ENCODE measurements at places on chromosomes 13 and 19.
A peak's percentile ranks its signal among the peaks of the same experiment; 100 is the strongest.

- DNase-seq: no peak
Measured at GRCh38 chr19:50051964-50052363, 26.2 kb downstream of the ZNF473 start.

GRCh38 chr19:52646571-52647217 is 8.5 kb upstream of the ZNF83 start:
- no peak for DNase-seq

GRCh38 chr19:46975925-46976782 is 43.5 kb upstream of the NPAS1 start:
- no peak for DNase-seq

DNA sequence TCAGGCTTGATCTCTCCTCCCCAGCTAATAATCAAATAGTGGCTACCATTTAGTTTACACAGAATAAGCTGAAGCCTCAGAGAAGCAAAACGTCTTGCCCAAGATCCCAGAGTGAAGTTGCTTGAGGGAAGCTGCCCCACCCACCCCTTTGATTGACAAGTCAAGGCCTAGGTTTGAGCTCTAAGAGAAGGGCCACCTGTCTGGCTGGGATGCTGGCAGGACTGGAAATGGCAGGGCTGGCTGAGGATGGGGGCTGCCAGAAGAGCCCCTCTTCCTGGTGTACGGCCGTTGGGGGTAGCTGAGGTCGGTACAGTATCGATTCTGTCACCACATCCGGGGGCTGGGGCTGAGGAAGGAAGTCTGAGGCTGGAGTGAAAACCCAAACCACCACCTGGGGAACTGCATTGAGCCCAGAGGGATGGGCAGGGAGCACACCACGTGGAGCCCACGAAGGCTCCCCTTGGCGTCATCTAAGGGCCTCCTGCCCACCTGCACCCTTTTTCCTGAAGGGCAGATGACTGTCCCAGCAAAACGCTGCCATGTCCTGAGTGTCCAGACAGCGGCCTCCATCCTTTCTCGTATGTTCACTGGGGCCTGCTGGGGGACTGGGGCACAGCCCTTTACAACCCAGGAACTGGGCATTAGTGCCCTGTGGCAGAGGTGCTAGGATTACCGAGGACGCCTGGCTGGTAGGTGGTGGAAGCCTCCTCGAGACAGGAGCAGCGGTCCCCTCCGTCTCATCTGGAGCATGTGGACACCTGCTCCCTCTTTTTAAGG is 1.4 kb upstream of the PRKD2 start:
- DNase-seq: peak; percentile 67

GRCh38 chr13:91245288-91245687 is 102.2 kb upstream of the MIR17HG start:
- DNase-seq: no peak

DNA sequence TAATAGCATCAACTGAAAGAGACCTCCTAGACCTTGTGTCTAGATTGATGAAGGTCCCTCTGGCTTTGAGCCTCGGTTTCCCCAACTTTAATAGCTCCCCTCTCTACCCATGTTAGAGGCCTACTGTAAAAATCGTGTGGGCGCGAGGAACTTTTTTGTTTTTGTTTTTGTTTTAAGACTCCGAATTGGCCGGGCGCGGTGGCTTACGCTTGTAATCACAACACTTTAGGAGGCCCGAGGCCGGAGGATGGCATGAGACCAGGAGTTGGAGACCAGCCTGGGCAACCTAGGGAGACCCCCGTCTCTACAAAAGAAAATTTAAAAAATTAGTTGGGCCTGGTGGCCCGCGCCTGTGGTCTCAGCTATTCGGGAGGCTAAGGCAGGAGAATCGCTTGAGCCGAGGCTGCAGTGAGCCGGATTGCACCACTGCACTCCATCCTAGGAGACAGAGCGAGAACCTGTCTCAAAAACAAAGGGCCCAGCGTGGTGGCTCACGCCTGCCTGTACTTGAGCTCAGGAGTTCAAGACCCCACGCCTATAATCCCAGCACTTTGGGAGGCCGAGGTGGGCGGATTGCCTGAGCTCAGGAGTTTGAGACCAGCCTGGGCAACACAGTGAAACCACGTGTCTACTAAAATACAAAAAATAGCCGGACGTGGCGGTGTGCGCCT is 858 bp upstream of the PPP6R1 start:
- no peak for DNase-seq

GRCh38 chr19:45059258-45059965 is 16.9 kb downstream of the ZNF296 start:
- DNase-seq: peak; percentile 80

GRCh38 chr13:59863621-59864020 is 300.1 kb downstream of the DIAPH3 start:
- no peak for DNase-seq

GRCh38 chr13:77752512-77753069 is 55.1 kb downstream of the SLAIN1 start:
- no peak for DNase-seq

GRCh38 chr13:94033830-94034642 is 445.4 kb downstream of the DCT start:
- DNase-seq: no peak

DNA sequence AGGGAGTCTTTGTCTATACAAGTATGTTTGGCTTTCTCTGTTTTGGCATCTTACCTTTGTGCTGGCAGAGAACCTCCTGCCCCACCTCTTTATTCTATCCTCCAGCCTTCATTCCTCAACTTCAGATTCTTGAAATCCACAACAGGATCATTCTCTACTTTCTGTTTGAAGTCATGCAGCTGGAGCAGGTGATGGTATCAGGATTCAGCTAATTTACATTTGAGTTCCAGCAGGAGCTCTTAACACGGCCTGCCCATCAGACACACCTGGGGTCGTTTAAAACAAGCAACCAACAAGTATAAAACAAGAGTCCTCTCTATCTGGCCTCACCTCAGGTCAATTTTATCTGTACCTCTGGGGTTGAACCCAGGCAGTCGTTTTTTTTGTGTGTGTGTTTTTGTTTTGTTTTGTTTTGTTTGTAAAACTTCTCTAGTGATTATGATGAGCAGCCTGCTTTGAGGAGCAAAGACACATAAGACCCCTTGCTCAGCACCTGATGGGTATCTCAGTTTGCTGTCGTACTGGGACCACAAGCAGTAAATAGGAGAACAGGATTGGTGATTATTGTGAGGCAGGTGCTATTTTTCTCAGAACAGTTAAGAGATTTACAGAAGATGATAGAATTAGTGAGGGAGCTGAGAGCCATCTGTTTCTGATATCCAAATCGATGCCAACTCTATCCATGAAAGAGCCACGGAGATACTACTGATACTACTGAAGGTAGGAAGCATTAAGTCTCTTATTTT is 78.4 kb downstream of the GPC6 start:
- DNase-seq: no peak

DNA sequence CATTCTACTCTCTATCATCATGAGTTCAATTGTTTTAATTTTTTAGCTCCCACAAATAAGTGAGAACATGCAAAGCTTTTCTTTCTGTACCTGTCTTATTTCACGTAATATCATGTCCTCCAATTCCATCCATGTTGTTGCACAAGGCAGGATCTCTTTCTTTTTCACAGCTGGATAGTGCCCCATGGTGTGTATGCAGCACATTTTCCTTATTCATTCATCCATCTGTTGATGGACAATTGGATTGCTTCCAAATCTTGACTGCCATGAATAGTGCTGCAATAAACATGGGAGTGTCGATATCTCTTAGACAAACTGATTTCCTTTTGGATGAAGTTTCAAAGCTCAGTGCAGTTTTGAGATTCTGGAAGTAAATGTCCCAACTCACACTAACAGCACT is 326.9 kb downstream of the FGF9 start:
- no peak for DNase-seq

DNA sequence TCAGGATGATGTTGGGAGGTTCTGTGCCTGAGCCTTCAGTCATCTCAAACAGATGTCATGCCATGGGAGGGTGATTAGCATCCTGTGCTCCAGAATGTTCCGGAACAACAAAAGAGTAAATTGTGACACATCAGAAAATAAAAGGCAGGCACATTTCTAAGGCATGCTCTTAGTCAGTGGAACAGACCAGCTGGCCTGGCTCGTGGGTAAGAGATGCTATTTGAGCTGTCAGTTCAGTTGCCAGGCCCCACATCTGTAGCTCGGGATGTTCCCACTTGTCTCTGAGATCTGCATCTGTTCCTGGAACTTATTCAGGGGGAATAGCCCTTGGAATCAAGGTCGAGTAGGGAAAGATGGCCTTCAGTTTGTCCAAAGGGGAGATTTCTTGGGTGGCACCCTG is 26.0 kb downstream of the OLFM4 start:
- DNase-seq: no peak

DNA sequence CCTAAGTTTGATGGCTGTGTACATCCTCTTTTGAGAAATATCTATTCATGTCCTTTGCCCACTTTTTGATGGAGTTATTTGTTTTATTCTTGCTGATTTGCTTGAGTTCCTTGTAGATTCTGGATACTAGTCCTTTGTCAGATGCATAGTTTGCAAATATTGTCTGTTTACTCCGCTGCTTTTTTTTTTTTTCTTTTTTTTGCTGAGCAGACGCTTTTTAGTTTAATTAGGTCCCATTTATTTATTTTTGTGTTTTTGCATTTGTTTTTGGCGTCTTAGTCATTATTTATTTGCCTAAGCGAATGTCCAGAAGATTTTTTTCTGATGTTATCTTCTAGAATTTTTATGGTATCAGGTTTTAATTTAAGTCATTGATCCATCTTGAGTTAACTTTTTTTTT is 114.9 kb downstream of the GPC6 start:
- no peak for DNase-seq

- DNase-seq: no peak
Measured at GRCh38 chr13:46207828-46208227, 3.9 kb upstream of the LRRC63 start.

DNA sequence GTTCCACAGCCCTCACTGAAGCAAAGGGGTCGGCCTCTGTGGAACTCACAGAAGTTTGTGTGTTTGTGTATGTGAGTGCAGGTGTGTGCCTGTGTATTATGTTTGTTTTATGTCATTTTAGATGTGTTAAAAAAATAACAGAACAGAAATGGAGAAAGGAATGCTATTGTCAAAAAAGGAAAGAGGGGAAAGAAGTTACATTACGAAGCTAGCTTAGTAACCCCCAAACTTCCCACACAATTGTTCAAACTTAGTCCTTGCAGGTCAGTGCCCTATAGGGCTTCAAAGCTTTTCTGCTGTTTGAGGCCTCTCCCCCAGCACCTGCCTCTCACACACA is 1505.6 kb upstream of the SLC10A2 start:
- no peak for DNase-seq

GRCh38 chr19:11382898-11383705 is 1.0 kb downstream of the EPOR start:
- DNase-seq: peak; percentile 65

DNA sequence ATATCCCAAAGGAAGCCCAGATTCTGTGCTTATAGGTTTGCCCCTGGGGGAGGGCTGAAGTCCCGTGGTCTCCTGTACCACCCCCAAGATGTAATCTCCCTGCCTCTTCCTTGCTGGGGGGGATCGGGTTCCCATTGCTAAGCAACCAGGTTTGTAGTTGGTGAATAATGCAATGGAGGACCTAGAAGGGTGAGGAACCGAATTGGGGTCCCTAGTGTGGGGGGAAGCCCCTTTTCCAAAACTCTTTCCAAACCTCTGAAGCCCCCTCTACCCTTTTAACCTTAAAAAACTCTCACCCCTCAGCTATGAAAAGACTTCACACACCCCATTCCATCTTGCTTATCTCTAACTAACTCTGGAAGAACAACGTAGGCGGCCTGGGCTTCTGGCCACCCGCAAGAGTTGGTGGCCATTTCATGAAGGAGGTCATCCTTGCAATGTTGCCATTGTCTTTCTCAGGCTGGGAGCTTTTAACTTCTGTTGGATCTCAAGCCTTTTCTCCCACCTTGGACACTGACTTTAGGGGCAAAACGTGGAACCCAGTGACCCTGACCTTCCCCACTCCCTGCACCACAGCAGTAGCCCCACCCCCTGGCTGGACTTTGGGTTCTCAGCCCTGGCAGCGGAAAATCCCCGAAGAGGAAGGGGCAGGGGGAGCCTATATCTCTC is 661 bp downstream of the PALM3 start:
- DNase-seq: no peak

DNA sequence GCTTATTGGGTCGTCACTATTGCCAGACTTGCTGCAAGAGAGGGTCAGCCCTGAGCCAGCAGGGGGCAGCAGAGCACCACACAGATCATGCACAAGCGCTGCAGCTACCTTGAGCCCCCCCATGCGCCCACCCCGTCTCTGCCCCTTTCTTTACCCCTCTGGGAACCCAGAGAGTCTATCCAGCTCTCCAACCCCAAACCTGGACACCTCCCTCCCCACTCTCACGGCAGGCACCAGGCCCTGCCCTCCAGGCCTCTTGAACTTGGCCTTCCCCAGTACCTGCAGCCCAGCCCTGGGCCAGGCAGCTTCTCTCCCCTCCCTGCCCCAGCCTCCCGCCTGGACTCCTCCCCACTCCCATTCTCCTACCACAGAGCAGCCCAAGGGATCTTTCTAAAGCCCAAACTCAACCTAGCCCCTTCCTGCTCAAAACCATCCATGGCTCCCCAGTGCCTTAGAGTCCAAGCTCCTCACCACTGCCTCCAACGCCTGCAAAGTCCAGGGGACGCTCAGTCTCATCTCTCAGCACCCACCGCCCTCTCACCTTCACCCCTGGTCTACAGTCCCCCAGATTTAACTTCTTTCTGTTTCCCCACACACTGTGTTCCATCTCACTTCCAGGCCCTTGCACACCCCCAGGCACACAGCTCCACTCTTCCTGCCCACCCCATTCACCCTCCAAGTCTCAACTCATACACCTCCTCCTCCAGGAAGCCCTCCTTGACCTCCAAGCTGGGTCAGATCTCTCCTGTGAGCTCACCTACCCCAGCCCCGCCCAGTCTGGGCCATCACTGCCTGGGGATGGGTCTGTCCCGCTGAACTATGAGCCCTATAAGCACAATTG is 9.4 kb upstream of the CEACAM16 start:
- DNase-seq: peak; percentile 69

DNA sequence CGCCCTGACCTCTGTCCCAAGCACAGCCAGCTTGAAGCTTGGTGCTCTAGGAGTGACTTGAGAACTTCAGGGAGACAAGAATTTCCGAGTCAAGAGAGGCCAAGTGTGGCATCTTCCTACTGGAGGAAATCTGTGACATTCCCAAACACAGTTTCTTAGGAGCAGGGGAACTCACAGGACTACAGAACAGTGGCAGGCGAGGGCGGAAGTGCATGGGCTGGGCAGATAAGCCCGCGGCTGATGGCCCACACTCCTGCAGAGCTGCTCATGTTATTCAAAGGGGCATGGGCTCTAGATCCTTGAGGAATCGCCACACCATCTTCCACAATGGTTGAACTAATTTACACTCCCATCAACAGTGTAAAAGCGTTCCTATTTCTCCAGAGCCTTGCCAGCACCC is 168.8 kb downstream of the KATNAL1 start:
- no peak for DNase-seq

- no peak for DNase-seq
Measured at GRCh38 chr13:23399347-23399746, 34.2 kb downstream of the SACS start.

DNA sequence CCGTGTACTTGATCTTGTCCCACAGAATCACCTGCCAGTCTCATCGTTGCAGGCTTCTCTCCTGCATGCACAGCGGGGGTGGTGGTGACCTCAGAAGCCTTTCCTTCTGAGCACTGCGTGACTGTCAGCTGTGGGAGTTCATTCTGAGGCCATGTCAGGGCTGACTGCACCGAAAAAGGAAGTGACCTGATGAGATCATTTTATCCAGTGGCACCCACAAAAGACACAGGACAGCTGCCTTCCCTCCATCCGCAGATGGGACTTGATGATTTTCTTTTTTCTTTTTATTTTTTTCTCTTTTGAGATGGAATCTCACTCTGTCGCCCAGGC is 89.7 kb downstream of the RAB20 start:
- peak; percentile 78 for DNase-seq

GRCh38 chr13:75251188-75251587 is 230.8 kb downstream of the TBC1D4 start:
- no peak for DNase-seq

All from CD4-positive, alpha-beta T cell treated with Interleukin-15 for 1 hour (primary cell).